Bone marrow (tissue), 2 donors: ENCODE measurements at places on chromosomes 12 and 14.

DNA sequence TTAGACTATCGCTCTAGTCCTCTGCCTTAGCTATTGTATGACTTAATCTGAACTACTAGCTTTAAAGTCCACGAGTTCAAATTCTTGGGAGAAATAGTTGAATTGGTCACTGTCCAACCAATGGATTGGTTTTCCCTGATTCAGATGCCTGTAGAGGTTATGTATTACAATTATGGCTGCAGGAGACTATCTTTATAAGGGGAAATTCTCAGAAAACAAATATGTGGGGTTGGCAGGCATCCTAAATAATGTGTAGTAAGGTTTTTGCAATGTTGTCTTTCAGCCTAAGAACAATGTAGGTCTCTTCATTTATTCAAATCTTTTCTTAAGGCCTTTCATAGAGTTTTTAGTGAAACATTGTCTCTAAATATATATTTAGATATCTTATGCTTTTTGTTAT lies 26.9 kb downstream of the MYRFL start:
- DNase-seq = no peak

DNA sequence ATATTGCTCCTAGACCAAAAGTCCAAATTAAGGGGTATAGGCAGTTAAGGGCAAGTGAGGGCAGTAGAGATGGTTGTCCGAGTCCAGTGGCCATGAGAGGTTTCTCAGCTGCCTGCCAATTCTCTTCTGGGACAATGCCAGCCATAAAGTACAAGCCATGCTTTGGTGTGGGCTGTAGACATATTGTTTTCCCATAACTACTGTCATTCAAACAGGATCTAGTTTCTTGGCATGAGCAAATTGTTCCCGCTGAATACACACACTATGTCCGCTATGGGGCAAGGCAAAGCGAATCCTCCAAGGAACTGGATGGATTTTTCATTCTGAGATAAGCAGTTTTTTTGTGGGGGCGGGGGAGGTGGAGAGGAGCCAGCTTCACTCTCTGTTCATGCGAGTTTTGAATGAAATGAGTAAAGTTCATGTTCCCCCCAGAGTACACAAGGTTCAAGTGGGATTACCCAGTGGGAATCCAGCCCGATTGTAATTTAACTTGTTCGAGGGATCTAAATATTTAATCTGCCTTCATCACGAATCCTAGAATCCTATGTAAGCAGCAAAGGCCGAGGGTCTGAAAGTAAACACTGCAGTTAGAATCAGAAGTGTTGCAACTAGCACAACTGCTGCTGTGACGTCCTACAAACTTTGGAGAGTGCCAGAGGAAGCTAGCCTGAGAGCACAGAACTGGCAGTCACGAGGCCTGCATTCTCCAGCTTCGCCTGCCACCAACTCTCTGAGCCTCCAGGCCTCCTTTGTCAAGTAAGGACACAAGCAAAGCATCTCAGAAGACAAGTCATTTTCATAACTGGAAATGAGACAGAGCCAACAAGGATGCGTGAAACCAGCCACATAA lies 137.0 kb downstream of the CRADD start:
- DNase-seq = no peak

DNA sequence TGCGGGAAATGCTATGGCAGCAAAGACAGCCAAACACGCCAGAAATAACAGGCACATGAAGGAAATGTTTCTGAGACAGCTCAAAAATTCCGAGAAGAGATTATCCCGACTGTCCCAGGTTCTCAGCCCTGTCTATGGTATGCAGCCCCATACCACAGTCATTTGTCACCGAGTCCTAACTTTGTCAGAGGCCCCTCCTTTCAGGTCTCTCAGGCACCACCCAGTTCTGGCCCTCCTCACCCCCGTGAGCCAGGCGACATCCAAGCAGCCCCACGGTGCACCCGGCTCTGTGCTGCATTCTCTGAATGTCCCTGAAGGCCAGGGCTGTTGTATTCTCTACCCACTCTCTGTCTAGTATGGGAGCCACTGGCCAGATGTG lies 24.0 kb downstream of the SSH1 start:
- DNase-seq = no peak

- DNase-seq = no peak
Observed at GRCh38 chr14:61322799-61323290, 1.5 kb downstream of the PRKCH start.

GRCh38 chr12:111823891-111824290 lies 18.1 kb upstream of the MAPKAPK5 start:
- no peak for DNase-seq

DNA sequence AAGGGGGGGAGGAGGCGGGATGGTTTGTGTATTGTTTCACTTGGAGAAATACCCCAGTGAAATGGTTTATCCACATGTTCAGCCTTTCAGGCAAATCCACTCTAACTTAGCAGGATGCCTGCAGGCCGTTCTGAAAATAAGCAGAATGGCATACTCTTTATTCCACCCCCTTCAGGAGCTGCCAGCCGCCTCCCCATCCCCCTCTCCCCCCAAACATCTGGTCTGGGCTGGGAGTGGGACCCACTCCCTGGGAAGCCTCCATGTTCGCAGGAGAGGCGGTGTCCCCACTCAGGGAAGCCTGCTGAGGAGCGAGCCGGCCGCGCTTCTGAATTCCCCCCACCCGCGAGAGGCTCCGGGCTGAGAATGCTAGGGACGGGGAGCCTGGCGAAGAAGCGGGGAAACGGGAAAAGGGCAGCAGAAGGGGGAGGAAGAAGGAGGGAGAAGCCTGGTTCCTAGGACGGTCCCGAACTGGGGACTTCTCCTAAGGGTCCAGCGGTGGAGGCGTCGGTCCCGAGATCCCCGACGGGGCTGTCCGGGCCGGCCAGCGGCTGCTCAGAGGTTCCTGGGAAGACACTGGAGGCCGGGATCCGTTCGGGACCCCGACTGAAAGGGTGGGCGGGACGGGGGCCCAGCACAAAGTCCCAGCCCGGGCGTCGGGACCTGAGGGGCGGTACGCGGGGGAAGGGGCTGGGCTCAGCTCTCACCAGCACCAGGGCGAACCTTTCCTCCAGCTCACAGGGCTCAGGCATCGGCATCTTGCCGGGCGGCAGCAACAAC lies 666 bp downstream of the FMNL3 start:
- DNase-seq = no peak

GRCh38 chr14:70005281-70005805 lies 126.1 kb downstream of the SMOC1 start:
- DNase-seq = no peak

- no peak for DNase-seq
Observed at GRCh38 chr14:55532645-55533344, 47.2 kb upstream of the KTN1 start.
